ENCODE measurements at places on chromosomes 1 and 21.

DNA sequence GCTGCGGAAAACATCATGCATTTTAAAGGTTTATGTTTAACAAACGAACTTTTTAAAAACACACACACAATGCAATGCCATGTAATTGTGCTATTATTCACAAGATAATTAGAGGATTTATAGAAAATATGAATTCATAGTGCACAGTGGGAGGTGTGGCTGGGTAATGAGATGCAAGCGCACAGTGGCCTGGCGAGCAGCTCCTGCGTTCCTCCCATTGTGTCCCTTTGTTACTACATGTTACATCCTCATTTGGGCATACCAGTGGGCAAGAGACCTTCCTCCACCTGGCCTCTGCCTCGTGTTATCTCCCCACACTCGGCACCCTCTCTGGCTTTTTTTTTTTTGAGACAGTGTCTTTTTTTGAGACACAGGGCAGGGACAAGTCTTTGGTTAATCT is 30.0 kb upstream of the TENT5B start:
- no peak for DNase-seq

- DNase-seq: no peak
Measured at GRCh38 chr1:174744886-174745285, 254.9 kb upstream of the CACYBP start.

- DNase-seq: peak; percentile 60
Measured at GRCh38 chr1:108828074-108828961, 28.6 kb downstream of the AKNAD1 start.

DNA sequence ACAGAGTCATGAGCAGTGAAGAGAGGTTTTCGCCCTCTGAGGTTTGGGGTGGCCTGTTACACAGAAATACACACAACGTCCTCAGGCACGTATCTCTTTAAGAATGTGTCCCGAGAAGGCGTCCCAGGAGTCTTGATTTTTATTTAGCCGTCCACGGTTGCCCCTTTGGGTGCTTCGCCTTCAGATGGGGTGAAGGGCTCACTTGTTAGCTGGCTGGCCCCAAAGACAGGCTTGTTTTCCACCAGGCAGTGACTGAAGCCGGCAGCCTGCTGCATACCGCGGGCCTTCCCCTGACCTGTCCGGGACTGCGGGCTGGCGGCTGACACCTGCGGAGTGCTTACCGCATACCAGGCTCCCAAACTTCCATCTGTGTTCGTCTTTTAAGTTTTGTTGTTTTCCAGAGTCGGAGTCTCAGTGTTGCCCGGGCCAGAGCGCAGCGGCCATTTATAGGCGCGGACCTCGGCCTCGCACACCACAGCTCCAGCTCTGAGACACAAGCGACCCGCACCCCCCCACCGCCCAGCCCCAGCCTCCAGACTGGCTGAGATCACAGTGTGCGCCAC is 1.6 kb upstream of the ADARB1 start:
- no peak for DNase-seq

GRCh38 chr1:11333631-11334030 is 60.6 kb downstream of the UBIAD1 start:
- DNase-seq: no peak

- no peak for DNase-seq
Measured at GRCh38 chr1:67060811-67061218, 6.9 kb upstream of the SLC35D1 start.

GRCh38 chr1:205444300-205444930 is 11.4 kb downstream of the BLACAT1 start:
- no peak for DNase-seq

DNA sequence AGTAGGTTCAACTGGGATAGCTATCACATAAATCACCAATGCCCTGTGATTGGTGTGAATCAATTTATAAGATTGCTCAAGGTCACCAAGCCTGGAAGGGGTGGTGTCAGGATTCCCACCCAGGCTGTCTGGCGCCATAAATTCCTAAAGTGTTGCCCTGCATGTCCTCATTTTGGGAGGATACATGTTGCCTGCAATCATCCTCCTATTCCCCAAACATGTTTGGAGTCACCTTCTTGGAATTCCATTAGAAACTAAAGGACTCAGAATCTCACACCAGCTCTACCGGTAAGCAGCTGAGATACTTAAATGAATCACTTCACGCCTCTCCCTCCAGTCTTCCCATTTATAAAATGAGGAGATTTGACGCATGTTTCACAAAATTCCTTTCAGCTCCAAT is 54.1 kb upstream of the SLC45A1 start:
- no peak for DNase-seq

DNA sequence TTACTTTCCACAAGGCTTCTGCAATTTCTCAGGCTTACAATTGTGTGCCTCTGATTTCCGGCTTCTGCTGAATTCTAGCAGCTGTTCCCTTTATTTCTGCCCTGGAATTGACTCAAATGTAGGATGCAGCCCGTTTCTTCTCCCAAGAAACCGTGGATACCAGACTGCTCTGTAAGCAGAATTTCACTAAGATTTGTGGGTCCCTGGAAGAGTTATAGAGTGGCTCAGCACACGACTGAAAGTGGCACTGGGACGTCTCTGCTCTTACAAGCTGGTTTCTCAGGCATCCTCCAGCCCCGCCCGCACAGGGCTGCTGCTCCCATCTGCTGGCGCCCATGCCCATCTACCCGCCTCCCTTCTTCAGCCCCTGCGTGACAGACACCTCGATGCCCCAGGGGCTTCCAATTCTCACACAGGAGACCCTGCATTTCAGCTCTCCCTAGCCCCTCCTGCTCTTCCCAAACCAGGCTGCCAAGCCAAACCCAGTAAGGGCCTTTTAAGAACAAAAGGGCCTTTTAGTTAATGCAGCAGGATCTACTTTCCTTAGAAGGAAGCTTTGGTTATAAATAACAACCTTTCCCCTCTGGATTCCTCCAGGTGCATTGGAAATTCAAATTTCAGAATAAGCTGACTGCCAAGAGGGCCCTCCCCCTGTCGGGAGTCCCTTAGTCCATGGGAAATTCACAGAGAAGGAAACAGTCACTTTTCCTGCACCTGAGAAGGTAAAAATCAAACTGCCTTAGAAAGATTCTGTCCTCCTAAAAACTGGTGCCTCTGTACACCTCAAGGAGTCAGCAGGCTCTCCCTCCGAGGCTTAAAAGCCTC is 45.4 kb upstream of the TENT5B start:
- DNase-seq: no peak

GRCh38 chr1:60598041-60598910 is 484.1 kb upstream of the NFIA start:
- DNase-seq: no peak

DNA sequence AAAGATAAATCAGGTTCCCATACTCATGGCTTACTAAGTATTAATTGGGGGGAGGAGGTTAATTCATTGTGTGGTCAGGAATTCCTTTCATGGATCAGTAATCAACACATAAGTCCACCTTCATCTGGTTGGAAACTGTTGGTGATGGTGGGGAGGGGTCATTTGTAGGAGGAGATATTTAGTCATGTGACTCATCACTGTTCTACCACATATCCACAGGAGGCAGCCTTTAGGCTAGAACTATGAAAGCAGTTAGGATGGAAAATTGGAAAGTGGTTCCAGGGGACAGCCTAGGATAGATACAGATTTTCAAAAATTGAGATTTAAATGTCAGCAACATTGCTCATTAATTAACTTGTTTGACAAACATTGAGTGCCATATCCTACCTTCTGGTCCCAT is 122.8 kb upstream of the PAXBP1 start:
- DNase-seq: no peak

DNA sequence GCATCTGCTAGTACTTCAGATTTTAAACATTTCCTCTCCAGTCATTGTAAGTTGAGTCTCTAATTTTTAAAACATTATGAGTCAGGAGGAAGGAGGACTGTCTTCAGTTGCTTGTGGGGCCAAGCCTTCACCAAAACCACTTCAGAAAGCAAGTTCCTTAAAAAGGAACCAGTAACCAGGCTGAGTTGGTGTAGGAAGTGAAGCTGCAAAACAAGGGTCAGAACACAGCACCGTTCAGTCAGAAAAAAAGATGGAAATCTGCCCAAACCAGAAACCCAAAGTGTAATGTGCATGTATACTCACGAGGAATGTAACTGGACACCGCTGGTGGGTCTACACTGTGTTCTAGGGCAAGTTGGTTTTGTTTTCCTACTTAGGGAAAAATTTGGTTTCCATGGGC is 402.1 kb downstream of the SETD4 start:
- DNase-seq: no peak

- DNase-seq: no peak
Measured at GRCh38 chr21:37087188-37087587, 14.1 kb downstream of the TTC3 start.

DNA sequence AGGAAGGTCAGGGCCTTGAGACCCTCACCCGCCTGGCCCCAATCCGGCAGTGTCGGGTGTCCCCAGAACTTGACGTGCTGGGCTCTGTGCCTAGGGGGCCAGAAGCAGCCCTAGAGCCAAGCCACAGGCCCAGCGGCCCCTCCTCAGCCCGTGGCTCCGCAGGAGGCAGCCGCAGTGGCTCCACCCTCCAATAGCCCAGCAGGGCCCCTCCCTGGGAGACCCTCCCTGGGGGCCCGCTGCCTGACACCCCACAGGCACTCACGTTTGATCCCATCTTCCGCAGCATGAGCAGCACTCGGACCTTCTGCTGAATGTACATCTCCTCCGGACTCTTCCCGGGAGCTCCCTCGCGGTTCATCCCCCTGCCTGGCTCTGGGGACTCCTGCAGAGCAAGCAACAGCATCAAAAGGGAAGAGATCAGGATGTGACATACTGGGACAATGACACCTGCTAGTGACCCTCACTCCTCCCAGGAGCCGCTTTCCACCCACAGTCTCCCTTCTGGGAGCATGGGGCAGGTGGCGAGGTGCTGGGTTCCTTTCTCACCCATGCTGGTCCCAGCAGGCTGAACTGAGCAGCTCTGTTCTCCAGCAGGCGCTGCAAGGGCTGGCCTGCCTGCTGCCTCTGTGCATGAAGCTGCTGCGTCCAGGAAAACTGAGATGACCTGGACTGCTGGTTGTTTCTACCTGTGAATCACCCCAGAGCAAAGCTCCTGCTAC is 38.2 kb downstream of the CTNNBIP1 start:
- DNase-seq: no peak

GRCh38 chr1:117312453-117313138 is 54.7 kb upstream of the MAN1A2 start:
- no peak for DNase-seq

GRCh38 chr1:147171399-147172167 is 687 bp downstream of the PRKAB2 start:
- no peak for DNase-seq

GRCh38 chr1:59071289-59071688 is 225.6 kb upstream of the FGGY start:
- DNase-seq: no peak

- no peak for DNase-seq
Measured at GRCh38 chr1:194040496-194040895, 854.1 kb upstream of the B3GALT2 start.
